ENCODE measurements at places on chromosomes 12 and 14. TPM values are rescaled to one million over a fixed set of nuclear protein-coding genes. Genes with fewer than 3 reads are reported as not detected.

GRCh38 chr12:72057330-72057914, 118.8 kb downstream of the TPH2 start:
- H3K4me1 ChIP-seq = no peaks in the 10 kb centered on the region
- no peak overlapping the region for H3K4me3 ChIP-seq
- H3K27ac ChIP-seq = no peak overlapping the region
- no peak for DNase-seq
- H3K27me3 ChIP-seq = no peaks in the 10 kb centered on the region

DNA sequence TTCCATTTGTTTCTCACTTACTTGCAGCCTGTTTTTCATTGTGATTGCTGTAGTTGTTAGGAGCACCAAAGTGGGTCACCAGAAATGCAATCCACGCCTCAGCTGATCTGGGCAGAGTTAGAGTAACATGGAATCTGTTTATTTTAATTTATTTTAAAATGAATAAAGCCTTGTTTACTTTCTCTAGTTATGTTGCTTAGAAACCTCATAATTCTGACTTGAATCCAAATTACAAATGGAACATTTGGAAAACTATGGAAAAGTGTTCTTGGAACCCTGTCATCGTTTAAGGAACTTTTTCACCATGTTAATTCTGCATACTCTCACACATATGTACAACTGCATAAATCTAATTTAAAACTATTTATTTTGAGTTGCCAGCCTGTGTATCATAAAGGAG, 92.2 kb upstream of the DAAM1 start:
- H3K4me1 ChIP-seq = no peaks in the 10 kb centered on the region
- no peak for DNase-seq
- H3K27me3 ChIP-seq = peaks cover 18% of the 10 kb centered on the region
- H3K36me3 ChIP-seq = no peaks in the 10 kb centered on the region
- no peak overlapping the region for H3K4me3 ChIP-seq
- H3K27ac ChIP-seq = no peak overlapping the region

- peaks cover 15% of the 10 kb centered on the region for H3K4me1 ChIP-seq
- H3K36me3 ChIP-seq = peaks cover 72% of the 10 kb centered on the region
- no peak overlapping the region for H3K27ac ChIP-seq
These were observed 6.3 kb downstream of the DDX54 start for GRCh38 chr12:113179023-113179422.

- no peak overlapping the region for H3K27ac ChIP-seq
- H3K4me3 ChIP-seq = no peak overlapping the region
- no peaks in the 10 kb centered on the region for H3K36me3 ChIP-seq
- no peaks in the 10 kb centered on the region for H3K4me1 ChIP-seq
These were observed 101.7 kb upstream of the CLEC14A start for GRCh38 chr14:38357557-38357956.

DNA sequence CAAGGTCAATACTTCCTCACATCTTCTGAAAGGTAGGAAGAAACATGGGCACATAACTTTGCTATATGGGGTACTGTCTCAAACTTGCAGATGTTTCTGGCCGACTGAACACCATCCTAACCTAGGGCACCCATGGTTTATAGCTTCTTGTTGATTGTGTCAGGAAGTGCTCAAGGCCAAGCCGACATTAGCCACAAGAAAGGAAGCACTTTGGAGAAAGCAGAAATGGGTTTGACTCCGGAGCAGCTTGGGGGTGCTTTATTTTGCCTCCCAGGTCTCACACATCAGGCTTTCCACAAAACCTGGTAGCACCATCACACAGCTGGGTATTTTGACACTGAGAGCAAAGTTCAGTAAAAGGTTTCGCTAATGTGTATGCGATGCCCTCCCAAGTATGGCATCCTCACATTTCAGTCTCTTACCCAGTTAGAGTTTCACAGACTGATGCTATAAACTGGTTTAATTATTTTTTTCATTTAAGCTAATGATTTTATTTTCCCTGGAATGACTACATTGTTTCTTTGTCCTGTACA, 25.2 kb upstream of the BHLHE41 start:
- no peak overlapping the region for H3K27ac ChIP-seq
- H3K27me3 ChIP-seq = no peaks in the 10 kb centered on the region
- H3K4me1 ChIP-seq = peaks cover 41% of the 10 kb centered on the region

DNA sequence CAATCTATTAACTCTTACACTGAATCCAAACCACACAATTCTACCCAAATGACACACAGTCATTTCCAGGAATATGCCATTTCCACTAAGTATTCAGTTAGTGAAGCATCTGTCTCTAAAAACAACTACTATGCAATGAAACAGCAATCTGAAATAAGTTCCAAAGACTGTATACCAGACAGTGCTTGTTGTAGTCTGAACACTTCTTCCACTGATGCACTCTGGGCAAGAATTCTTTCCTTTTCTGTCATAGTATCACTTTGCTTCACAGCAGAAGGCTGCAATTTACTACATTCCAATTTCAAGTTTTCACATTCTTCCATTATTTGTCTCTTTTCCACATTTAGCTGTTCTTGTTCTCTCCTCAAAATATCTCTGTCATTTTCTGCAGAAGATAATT, 25.8 kb downstream of the TRIP11 start:
- no peak for DNase-seq
- peaks cover 70% of the 10 kb centered on the region for H3K36me3 ChIP-seq
- H3K4me3 ChIP-seq = no peak overlapping the region

- H3K4me3 ChIP-seq = no peak overlapping the region
- H3K4me1 ChIP-seq = peaks cover 4% of the 10 kb centered on the region
- no peaks in the 10 kb centered on the region for H3K36me3 ChIP-seq
- H3K27me3 ChIP-seq = peaks cover 1% of the 10 kb centered on the region
- no peak for DNase-seq
These were observed 101.6 kb upstream of the KRAS start for GRCh38 chr12:25352083-25352918.

- no peaks in the 10 kb centered on the region for H3K4me1 ChIP-seq
- H3K27ac ChIP-seq = no peak overlapping the region
These were observed 204.5 kb upstream of the G2E3 start for GRCh38 chr14:30354439-30354838.

DNA sequence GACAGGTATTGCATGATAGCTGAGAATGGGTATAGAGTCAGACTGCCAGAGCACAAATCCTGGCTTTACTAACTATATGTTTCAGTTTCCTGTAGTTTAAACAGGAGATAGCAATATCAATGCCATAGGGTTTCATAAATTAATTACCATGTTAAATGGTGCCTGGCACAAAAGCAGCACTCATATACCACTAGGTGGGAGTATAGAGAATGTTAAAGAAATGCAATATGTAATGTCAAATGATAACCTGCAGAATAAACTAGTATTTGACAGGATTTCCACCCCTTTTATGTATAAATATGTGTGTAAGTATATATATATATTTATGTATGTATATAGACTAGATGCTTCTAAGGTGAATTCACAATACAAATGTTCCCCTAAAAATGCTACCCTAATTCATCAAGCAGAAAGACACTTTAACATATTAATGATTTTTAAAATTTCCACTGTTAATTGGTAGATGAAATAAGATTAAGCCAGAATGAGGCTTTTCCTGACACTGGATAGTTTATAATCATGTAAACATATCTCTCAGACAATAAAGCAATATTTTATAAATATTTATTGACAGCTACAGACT, 8.6 kb downstream of the WDR89 start:
- H3K4me1 ChIP-seq = peaks cover 20% of the 10 kb centered on the region
- no peaks in the 10 kb centered on the region for H3K27me3 ChIP-seq
- no peak for DNase-seq
- H3K27ac ChIP-seq = no peak overlapping the region

DNA sequence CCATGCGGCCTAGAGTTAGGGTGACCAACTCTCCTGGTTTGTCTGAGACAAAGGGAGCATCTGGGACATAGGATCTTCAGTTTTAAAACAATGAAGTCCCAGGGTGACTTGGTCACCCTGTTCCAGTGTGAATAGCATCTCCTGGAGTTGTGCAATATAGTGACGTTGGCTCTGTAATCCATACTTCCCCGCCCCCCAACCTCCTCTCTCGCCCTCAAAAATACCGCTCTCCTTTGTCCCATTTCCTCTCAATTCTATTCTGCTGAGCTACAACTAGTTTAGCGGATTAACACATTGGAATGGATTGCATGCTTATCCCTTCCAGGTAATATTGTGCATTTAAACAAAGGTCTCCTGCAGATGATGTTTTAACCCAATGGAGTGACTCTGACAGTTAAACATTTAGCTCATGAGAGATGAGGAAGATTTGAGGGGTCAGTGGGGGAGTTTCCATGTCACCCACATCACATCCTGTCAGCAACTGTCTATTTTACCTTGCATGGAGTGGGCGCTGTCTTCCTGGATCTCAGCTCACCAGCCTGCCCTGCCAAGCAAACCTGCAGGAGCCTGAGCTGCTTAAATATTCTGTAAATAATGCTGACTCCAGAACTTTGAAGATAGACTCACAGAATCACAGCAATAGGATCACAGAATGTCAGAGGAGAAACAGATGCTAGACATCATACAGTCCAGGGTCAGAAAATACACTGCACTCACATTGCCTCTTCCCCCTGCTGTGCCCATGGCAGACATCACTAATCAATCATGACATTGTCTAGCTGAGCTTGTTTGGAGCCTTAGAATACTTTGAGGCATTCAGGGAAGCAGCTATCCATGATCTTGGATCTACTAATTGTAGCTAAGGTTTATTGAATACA, 43.0 kb downstream of the MAP1LC3B2 start:
- no peak overlapping the region for H3K4me3 ChIP-seq
- peaks cover 23% of the 10 kb centered on the region for H3K4me1 ChIP-seq

GRCh38 chr12:131060011-131060703, 106.5 kb downstream of the ADGRD1 start:
- H3K27ac ChIP-seq = no peak overlapping the region
- H3K27me3 ChIP-seq = peaks cover 17% of the 10 kb centered on the region
- H3K4me3 ChIP-seq = no peak overlapping the region
- no peak for DNase-seq

GRCh38 chr12:3097186-3097804, 20.1 kb downstream of the TSPAN9 start:
- DNase-seq = no peak
- H3K27me3 ChIP-seq = no peaks in the 10 kb centered on the region
- H3K4me1 ChIP-seq = peaks cover 12% of the 10 kb centered on the region
- H3K27ac ChIP-seq = no peak overlapping the region
- H3K36me3 ChIP-seq = peaks cover 10% of the 10 kb centered on the region
- H3K4me3 ChIP-seq = peak overlapping the region; percentile 38

- H3K4me3 ChIP-seq = no peak overlapping the region
- no peaks in the 10 kb centered on the region for H3K27me3 ChIP-seq
- no peak for DNase-seq
- peak overlapping the region; percentile 53 for H3K27ac ChIP-seq
- H3K36me3 ChIP-seq = peaks cover 25% of the 10 kb centered on the region
- peaks cover 92% of the 10 kb centered on the region for H3K4me1 ChIP-seq
These were observed 23.3 kb downstream of the CHST11 start for GRCh38 chr12:104480012-104480411.

- no peaks in the 10 kb centered on the region for H3K36me3 ChIP-seq
- no peak for DNase-seq
- H3K27ac ChIP-seq = no peak overlapping the region
- H3K4me3 ChIP-seq = no peak overlapping the region
- H3K4me1 ChIP-seq = peaks cover 6% of the 10 kb centered on the region
- H3K27me3 ChIP-seq = peaks cover 64% of the 10 kb centered on the region
These were observed 791 bp downstream of the TMEM233 start for GRCh38 chr12:119594399-119594730.

GRCh38 chr14:34489324-34489723, 27.3 kb upstream of the SPTSSA start:
- no peak overlapping the region for H3K4me3 ChIP-seq
- H3K4me1 ChIP-seq = no peaks in the 10 kb centered on the region
- DNase-seq = no peak

- no peaks in the 10 kb centered on the region for H3K4me1 ChIP-seq
- H3K4me3 ChIP-seq = no peak overlapping the region
- no peak overlapping the region for H3K27ac ChIP-seq
- no peak for DNase-seq
- H3K27me3 ChIP-seq = no peaks in the 10 kb centered on the region
- no peaks in the 10 kb centered on the region for H3K36me3 ChIP-seq
These were observed 162.7 kb downstream of the BTG1 start for GRCh38 chr12:91982946-91983345.

Gene PPP2R3C
- 46.0 TPM for total RNA-seq

Gene ACOT4
- 1.2 TPM for total RNA-seq

Gene MORN3
- total RNA-seq = 0.42 TPM

Gene TEX52
- total RNA-seq = not detected

Gene RTL1
- not detected for total RNA-seq

Gene IPO8
- total RNA-seq = 55.4 TPM

Gene TMED8
- 29.9 TPM for total RNA-seq

Gene CARMIL3
- total RNA-seq = 3.9 TPM

Gene LMNTD1
- not detected for total RNA-seq

Measured in activated B cell treated with CpG ODN at 0.5 μM for 24 hours (primary cell).